C1 segment of cervical spinal cord (tissue), 14 donors: ENCODE measurements at places on chromosomes 4 and X.

DNA sequence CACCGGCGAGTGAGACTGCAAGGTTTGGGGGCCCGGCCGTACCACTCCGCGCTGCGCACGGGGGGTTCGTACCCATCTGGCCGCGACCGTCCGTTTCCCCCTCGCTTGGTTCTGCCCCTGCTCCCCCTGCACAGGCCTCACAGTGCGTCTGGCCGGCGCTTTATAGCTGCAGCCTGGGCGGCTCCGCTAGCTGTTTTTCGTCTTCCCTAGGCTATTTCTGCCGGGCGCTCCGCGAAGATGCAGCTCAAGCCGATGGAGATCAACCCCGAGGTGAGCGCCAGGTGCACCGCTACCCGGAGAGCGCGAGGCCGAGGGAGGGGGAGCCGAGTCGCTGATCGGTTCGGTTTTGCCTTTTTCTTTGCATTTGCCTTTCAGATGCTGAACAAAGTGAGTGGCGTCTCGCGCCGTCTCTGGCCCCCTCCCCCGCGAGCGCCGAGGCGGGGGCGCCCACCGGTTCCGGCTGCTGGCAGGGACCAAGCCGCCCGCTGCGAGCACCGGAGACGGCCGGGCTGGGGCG, at the start of gene UCHL1:
UCHL1 (plus strand) TSS at position 189 of the 517 bp plus-strand sequence; CDS start at position 238, 49 bp downstream.
- DNase-seq: peak; percentile 57

- no peak for DNase-seq
Observed at GRCh38 chr4:118953276-118953675, 64.6 kb downstream of the SYNPO2 start.

- DNase-seq: no peak
Observed at GRCh38 chr4:163108614-163109013, 58.1 kb downstream of the NAF1 start.

GRCh38 chrX:140477987-140478386, 26.9 kb downstream of the SOX3 start:
- no peak for DNase-seq

- no peak for DNase-seq
Observed at GRCh38 chrX:23782455-23782854, 518 bp upstream of the SAT1 start.

DNA sequence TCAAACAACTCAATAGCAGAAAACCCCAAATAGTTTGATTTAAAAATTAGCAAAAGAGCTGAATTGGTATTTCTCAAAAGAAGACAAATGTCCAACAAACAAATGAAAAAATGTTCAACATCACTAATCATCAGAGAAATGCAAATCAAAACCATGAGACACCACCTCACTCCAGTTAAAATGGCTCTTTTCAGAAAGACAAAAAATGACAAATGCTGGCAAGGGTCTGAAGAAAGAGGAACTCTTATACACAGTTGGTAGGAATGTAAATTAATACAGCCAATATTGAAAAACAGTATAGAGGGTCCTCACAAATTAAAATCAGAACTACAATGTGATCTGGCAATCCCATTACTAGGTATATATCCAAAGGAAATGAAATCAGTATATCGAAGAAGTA, 70.4 kb downstream of the FBXL5 start:
- no peak for DNase-seq

GRCh38 chrX:123665197-123665596, 67.7 kb downstream of the THOC2 start:
- no peak for DNase-seq

GRCh38 chr4:14581741-14582140, 420.5 kb upstream of the CPEB2 start:
- no peak for DNase-seq

DNA sequence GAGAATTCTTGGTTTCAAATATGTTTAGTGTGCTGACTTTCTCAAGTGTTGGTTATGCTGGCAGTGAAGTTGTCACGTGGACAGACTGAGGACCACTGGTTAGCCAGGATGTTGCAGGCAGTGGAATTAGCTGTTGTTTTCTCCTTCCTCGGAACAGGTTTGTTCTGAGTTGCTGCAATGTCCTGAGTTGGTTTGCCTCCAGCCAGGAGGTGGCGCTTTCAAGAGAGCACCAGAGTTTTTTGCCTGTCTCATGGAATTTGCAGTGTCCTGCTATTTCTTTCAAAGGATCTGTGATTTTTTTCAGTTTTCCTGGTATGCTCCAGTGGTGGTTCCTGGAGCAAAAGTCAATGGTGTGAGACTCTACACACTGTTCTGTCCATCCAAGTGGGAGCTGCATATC, 158.1 kb upstream of the CXorf66 start:
- DNase-seq: no peak

GRCh38 chr4:18795794-18796193, 774.2 kb upstream of the LCORL start:
- DNase-seq: no peak

- no peak for DNase-seq
Observed at GRCh38 chrX:119231936-119232445, 4.1 kb upstream of the PGRMC1 start.

GRCh38 chr4:139912445-139912844, 241.5 kb downstream of the MAML3 start:
- DNase-seq: no peak

DNA sequence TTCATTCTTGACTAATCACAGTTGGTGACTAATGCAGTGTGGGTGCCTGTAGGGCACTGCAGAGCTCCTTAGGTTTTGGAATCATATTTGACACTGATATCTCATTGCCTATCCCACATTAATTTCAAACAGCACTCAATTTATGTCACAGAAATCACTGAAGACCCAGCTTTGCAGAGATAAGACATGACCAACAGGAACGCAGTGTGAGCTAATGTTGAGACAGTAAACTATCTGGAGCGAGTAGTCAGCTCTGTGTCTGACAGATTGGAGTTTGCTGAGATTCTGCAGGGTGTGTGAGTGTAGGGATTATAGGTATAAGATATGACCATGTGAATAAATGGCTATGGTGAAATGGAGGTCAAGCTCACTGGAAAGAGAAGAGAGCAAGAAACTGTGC, 1586.1 kb upstream of the AGA start:
- no peak for DNase-seq

DNA sequence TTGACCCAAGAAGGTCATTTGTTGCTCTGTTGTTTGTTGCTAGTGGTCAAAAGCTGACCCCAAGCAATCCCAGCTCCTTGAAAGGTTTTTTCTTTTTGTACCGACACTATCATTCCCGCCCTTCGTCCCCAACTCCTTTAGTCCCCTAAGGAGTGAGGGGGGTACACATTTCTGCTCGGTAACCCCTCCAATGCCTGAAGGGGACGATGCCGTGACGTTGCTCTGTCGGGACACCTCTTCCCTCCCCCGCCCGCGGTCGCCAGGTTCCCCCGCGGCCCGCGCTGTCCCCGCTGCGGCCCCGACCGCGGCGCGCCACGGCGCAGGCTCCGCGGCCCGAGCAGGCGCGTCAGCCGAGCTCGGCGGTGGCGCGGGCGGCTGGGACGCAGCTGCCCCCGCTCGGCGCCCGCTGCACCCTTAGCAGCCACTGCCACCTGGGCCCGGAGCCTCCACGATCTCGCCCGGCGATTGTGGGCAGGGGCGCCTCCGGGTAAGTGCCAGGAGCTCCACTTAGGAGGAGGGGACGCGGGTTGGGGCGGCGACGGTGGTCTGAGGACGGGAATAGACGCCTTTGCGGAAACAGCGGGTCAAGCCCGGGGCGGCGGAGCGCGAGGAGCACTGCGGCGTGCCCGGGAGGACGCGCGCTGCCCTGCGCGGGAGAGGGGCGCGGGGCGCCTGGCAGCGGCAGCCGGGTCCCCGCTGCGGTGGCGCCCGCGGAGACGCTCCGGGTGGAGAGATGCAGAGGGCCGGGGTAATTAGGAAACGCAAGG, at the start of gene GLRB:
GLRB (plus strand) TSS at position 340 of the 767 bp plus-strand sequence. CDS start 1,875 bp downstream, outside the sequence.
- peak; percentile 11 for DNase-seq

DNA sequence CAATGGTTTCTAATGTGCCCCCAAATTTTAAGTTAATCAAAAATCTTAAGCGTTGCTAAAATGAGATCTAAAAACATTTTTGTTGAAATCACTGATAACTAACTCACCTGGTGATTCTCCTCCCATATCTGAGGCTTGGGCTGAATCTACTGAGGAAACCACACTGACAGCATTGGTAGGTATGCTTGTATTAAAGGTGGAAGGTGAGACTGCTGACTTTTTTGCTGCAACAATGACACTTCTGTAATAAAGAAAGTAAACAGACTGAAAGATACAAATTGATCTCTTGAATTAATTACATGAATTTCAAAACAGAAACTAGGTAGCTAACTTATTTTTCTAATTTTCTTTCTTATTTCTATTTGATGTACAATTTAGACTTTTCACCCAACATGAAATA, 198.1 kb downstream of the LRBA start:
- no peak for DNase-seq

DNA sequence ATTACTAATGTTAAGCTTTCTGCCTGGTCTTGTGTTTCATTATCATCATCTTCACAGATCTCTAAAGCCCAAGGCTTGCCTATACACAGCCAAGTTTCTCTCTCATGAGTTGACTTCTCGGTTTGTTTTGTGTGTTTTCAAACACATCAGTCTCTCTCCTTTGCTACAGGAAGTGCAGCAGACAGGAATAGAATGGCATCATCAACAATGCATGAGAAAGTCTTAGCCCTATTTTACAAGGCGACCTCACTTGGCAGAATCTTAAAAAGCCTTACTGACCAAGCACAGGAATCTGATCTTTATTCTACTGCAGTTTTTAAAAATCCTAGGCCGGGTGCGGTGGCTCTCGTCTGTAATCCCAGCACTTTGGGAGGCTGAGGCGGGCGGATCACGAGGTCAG, 36.8 kb downstream of the CC2D2A start:
- DNase-seq: no peak

DNA sequence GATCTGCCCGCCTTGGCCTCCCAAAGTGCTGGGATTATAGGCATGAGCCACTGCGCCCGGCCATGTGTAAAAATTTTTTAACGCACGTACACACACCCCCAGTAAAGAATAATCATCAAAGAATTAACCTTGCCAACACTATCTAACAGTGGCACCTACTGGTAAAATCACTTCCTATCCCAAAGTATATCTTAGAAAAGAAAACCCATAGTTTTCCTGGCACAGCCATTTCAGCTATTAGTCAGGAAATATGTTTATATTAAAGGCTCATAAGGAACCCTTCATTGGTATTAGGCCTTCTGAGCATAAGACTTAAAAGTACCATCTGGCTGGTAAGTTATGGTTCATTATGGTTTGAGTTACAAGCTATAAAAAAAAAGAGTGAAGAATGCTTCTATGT, 14.1 kb downstream of the S100G start:
- no peak for DNase-seq

- peak; percentile 61 for DNase-seq
Observed at GRCh38 chrX:118346258-118347094, 570 bp downstream of the WDR44 start.

GRCh38 chr4:82261084-82261483, 112.7 kb downstream of the HNRNPD start:
- no peak for DNase-seq

GRCh38 chrX:118182025-118182424, 65.4 kb upstream of the KLHL13 start:
- no peak for DNase-seq

DNA sequence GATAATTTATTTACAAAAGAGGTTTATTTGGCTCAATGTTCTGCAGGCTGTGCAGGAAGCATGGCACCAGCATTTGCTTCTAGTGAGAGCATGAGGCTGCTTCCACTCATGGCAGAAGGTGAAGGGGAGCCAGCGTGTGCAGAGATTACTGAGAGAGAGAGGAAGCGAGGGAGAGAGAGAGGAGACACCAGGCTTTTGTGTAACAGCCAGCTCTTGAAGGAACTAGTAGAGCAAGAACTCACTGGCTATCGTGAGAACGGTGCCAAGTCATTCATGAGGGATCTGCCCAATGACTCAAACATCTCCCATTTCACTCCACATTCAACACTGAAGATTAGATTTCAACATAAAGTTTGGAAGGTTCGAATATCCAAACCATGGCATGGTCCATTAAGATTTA, 12.7 kb downstream of the GUCY1A1 start:
- no peak for DNase-seq

GRCh38 chrX:104670051-104670450, 104.1 kb downstream of the IL1RAPL2 start:
- DNase-seq: no peak

DNA sequence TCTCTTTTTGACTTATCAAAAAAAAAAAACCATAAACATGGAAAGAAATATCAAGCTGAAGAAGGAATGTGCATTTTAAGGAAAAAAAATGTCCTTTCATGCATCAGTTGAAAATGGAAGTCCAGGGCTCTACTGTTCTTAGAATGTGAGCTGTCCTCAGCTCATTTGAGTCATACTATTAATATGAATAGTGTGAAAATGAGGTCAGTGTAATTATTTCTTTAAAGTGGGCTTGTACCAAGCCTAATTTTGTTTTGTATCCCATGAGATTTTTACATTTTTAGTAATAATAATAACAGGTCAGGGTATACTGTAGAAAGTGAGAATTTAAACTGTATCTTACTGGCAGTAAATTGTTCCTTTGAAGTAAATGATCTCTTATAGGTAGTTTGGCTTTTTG, 148.5 kb downstream of the NAA11 start:
- no peak for DNase-seq
